Activated CD4-positive, alpha-beta memory T cell treated with anti-CD3 and anti-CD28 coated beads, Interleukin-2, amount 10 ng/mL, durations not matched to agents 7 days and 5 days (primary cell): ENCODE measurements at places on chromosomes 2 and 18. TPM values are rescaled to one million over a fixed set of nuclear protein-coding genes. Genes with fewer than 3 reads are reported as not detected.

ITPRID2 gene
- total RNA-seq = 53.2 TPM

NT5DC4 gene
- total RNA-seq = not detected

DNA sequence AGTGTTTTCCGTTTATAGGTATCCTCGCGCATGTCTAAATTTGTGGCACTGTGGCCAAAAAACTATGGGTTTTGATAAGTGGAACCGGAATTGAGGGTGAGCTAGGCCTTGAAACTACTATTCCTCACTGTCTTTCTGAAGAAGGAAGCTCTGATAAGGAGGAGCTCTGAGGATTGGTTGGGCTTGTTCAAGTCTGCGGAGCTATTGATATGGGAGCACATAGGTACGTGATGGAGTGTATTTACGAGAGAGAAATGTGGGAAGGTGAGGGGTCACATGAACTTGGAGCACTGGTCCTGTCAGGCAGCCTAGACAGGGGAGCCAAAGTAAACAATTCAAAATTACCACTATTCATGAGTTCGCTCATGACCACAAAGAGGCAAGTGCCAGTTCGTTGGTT, 131.4 kb downstream of the BABAM2 start:
- no peak overlapping the region for H3K4me3 ChIP-seq
- H3K27ac ChIP-seq = no peak overlapping the region
- H3K4me1 ChIP-seq = peaks cover under 1% of the 10 kb centered on the region
- no peaks in the 10 kb centered on the region for H3K27me3 ChIP-seq

DNA sequence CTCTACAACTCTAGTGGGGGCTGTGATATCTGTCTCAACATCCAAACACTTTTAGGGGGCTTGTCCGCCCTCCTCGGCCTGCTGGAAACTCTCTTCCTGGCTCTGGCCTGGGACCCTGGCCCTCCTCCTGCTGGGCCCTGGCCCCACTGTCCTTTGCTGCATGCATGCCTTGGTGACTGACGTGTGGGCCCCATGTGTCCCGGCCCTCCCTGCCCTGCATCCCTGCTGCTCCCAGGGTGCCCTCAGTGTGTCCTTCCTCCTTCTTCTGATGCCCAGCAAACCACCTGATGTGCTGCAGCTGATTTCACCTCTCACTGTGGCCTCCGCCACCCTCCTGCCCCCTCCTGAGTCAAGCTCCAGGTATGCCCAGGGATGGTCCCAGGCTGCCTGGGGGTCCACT, 101.7 kb downstream of the SEPTIN10 start:
- H3K4me1 ChIP-seq = peaks cover 16% of the 10 kb centered on the region
- H3K4me3 ChIP-seq = no peak overlapping the region
- no peak for DNase-seq
- peaks cover 9% of the 10 kb centered on the region for H3K27me3 ChIP-seq
- no peak overlapping the region for H3K27ac ChIP-seq
- H3K36me3 ChIP-seq = no peaks in the 10 kb centered on the region

SALL3 gene
- not detected for total RNA-seq

- H3K36me3 ChIP-seq = peaks cover 33% of the 10 kb centered on the region
- H3K27ac ChIP-seq = no peak overlapping the region
- no peaks in the 10 kb centered on the region for H3K27me3 ChIP-seq
Observed at GRCh38 chr2:113966832-113967231, 76.9 kb downstream of the ACTR3 start.
